ENCODE measurements at places on chromosomes 5 and 9.

GRCh38 chr5:2387250-2387633 is 364.2 kb downstream of the IRX2 start:
- no peak for DNase-seq

DNA sequence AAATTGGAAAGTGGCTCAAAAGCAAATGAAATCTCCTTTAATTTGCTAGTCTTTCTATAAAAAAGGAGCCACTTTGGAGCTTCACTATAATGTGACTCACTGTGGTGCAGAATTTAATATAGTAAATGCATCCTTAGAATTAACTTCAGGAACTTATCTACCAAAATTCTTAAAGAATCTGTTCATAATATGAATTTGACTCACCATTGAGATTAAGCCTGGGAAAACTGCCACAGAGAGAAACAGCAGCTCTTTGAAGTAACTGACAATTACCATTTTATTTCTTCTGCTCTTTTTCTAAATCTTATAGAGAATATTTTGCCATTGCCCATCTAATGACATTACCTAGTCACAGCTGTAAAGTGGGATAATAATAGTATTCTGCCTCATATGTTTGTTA is 211.9 kb upstream of the CDH6 start:
- DNase-seq = no peak

GRCh38 chr9:84677080-84677479 is 7.6 kb downstream of the NTRK2 start:
- DNase-seq = no peak

GRCh38 chr9:16689351-16689938 is 181.0 kb downstream of the BNC2 start:
- DNase-seq = no peak

DNA sequence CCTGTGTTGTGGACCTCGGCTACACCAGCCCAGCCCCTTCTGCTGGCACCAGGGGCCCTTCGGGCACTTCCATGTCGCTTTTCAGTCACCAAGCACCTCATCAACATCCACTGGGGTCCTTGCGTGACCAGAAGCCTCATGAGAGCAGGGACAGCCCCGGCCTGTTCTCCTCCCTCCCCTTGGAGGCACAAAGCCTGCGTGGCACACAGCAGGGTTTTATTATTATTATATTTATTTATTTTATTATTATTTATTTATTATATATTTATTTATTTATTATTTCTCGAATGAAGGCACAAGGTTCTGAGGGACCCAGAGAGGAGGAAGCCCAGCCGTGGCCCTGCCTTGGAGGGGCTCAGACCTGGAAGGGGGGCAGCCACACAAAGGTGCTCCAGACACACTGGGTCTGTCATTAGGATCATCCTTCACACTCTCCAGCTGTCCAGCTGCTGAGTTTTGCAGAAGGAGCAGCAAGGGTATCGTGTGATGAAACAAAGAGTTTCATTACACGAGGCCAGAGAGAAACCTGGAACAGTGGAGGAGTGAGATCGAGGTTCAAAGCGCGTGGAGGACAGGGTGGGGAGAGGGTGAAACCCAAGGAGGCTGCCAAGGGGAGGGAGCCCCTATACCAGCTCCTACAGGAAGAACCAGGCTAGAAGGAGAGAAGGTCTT is 5.2 kb downstream of the VAV2 start:
- DNase-seq = no peak

DNA sequence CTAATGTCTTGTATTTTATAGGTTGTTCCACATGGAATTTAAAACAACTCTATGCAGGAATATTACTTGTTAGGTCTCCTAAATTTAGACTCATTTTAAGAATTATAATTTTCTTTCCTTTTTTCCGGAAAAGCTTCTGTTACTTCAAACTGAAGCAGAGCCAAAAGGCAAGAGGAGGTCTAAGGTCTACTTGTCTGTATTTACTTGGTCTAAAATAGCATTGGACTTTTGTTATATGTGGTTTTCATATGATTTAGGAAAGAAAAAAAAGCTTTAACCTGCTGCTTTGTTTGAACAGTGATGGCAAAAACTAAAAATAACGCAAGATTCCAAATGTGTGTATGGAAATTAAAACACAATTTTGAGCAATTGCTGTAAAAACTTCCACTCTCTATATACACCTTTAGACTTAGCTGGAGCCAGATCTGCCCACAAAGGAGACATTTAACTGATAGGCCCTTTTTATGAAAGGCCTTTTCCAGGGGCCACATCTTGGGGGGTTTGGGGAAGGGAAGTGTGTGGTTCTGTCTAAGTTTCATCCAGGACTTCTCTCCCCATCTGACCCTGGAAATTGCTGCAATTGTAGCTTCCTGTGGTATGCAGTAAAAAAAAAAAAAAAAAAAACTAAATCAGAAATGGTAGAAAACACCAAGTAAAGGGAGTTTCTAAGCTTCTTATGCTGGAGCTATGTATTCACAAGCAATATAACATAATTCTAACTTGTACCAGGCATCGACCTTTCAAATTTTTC is 307.7 kb upstream of the MEF2C start:
- DNase-seq = no peak

GRCh38 chr9:38003230-38003629 is 65.8 kb downstream of the SHB start:
- peak; percentile 79 for DNase-seq

- DNase-seq = peak; percentile 80
These were observed 7.5 kb upstream of the RAPGEF1 start for GRCh38 chr9:131747352-131747751.

- no peak for DNase-seq
These were observed 10.5 kb downstream of the IL12B start for GRCh38 chr5:159319832-159320231.

- DNase-seq = no peak
These were observed 561 bp downstream of the SEC61B start for GRCh38 chr9:99222416-99223270.

DNA sequence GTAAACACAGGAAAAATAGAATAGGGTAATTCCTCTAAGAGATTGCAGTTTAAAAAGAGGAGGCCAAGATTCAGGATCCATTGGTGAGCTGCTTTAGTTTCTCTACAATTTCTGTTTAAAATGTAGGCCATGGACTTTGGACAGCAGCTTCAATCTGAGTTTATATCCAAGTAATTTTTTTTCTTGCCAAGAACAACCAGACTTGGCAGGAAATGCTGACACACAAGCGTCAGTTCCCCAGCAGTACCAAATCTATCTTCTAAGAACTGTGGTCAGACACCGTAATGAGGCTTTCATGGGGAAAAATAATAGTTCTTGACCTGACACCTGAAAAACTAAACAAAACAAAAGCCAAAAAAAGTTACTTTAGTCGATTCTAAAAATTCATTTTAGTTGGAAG is 528.8 kb downstream of the CSNK1G3 start:
- no peak for DNase-seq

GRCh38 chr5:81246697-81247096 is 13.6 kb downstream of the CKMT2 start:
- DNase-seq = no peak

- DNase-seq = no peak
These were observed 17.0 kb upstream of the ERGIC1 start for GRCh38 chr5:172816925-172817562.

DNA sequence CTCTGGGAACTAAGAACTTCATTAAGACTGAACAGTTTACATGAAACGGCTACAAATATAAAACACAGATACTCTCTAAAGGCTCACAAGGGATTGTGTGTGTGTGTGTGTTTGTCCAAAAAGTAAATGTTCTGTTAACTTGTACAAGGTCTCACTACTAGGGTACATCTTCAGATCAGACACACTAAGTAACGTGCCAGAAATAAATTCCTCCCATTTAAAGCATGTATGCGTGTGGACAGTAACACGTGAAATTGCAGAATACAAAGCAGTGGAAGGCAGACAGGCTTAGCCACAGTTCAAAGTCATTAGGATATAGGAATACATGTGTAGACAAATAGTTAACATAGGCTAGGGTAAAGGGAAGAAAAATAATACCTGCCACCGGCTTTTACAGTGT is 1.8 kb downstream of the BNC2 start:
- DNase-seq = no peak

- DNase-seq = peak; percentile 79
These were observed 54.4 kb downstream of the CCDC192 start for GRCh38 chr5:127757576-127757975.

DNA sequence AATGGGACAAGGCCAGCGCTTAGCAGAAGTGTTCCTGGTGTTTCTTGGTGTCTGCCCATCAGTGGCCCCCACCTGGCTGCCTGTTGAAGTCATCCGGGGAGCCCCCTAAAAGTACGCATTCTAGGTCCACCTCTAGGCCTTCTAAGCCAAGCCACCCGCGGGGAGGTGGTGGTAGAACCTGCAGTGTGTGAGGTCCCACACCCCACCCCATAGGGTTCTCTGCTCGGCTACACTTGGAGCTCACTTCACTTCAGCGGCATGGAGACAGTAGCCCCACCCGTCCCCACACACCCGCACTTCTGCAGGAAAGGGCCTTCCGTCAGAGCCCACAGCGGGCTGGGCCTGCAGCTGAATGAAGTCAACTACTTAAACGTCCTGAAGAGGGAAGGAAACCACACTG is 29.6 kb upstream of the FCN2 start:
- no peak for DNase-seq

DNA sequence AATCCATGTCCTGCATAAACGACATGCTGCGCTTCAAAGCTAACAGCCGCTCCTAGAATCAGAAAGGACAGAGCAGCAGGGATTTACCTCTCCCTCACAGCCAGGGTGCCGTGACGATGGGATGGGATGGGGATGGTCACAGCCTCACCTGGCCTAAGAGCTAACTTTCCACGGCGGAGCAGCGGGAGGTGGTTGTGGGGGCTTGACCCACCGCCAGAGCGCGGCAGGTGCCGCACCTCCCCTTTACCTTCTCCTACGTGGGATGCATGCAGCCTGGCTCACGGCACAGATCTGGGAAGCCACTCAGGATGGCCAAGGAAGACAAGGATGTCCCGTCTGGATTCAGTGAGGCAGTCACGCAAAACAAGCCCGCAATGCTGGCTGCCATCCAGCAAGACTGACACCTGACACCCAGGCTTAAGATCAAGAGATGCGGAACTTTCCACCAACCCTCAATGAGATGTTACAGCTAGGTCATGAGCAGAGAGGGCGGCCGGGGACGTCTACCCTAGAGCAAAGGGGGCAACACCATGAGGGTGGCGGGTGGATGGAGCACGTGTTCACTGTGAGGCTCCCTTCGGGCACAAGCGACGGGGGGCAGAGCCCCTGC is 5.8 kb downstream of the BRD9 start:
- DNase-seq = no peak

DNA sequence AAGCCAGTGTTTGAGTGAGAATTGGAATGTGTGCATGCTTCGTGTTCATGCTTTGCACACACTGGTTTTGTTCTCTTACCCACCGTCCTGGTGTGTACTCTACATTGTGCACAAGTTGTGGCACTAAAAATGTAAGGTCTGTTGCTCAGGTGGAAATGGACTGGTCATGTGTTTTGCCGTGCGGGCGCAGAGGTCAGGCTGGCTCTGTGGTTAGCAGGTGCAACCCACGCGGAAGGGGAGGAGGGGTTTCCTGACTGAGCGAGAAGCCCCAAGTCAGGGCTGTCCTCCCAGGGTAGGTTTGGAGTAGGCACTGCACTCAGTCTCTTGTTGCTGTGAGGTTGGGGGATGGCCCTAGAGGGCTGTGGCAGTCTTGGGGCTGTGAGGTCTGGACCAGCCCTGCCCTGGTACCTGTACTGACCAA is 86.6 kb downstream of the EHMT1 start:
- DNase-seq = peak; percentile 79

DNA sequence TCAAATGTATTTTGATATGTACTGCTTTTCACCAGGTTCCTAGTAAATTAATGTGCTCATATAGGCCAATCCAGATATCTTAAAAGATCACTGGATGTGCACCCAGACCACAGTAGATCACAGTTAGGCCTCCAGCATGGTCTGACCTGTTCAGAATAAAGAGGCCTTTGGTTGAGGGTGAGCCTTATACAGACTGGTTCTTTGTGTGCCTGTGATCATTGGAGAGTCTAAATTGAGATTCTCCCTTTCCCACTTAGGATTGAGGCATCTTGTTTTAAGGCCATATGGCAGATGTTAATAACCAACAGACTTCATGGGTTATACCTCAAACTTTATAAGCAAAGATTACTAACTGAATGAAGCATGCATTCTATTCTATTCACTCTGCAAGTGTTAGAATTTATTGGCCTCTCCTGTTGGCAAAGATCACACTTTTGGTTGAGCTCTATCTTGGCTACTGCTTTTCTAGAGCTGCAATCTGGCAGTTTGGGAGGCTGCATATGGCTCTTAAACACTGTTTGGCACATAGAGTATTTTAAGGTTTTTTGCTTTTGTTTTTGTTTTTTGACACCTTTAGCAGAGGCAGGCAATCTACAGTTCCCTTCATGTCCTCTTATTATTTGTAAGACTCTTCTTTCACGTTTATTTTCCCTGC is 8.5 kb downstream of the CHSY3 start:
- no peak for DNase-seq

DNA sequence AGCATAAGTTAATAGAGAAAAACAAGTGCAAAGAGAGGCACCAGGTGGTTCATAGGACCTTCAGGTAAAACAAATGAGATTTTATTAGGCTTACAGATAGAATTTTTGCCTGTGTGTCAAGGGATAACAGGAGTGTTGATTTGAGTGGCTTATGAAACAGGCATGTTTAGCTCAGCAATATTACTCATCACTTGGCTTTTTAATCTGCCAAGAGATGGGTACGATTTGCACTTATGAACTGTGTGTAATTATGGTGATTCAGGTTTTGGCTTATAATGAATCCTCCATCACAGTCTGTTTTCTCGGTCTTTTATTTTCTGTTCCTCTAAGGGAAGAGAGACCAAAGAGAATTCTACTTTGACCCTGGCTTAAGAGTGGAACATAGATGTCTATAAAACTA is 199.3 kb downstream of the DMRTA1 start:
- DNase-seq = no peak

- no peak for DNase-seq
These were observed 121.3 kb upstream of the CDH18 start for GRCh38 chr5:20109326-20109725.

DNA sequence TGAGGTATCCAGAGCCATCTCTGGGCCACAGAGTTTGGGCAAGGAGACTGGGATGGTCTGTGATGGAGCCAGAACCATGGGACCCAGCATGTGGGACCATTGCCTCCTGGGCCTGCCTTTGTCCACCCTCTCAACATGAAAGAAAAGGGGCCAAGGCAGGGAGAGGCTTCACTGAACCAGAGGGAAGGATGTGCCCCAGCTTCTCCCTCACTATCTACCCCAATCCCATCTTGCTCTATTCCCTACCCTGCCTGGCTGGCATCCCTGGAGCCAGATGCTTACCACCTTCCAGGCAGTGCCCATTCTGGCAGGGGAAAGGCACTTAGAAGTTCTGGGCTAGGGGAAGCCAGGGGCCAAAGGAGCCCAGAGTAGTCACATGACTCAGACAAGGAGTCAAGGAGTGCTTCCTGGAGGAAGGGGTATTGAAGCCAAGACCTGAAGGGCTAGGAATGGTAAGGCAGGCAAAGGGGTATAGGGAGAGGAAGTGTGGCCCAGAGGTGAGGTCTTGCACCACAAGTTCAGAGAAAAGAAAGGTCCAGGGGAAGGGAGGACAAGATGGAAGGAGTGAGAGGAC is 9.8 kb downstream of the PDLIM4 start:
- DNase-seq = no peak

DNA sequence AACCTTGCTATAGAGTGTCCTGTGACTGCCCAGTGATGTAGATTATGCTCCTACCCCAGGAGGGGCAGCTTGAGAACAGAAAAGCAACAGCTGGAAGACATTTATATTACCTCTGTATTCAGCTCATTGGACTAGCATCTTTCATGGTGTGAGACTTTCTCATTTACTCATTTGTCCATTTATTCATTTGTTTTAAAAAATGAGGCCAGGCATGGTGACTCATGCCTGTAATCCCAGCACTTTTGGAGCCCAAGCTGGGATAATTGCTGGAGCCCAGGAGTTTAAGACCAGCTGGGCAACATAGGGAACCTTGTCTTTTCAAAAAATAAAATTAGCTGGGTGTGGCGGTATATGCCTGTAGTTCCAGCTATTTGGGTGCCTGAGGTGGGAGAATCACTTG is 130.0 kb upstream of the LHFPL2 start:
- no peak for DNase-seq
